HTR-8/SVneo (cell line): ENCODE measurements at places on chromosomes 7 and 10.

- DNase-seq: no peak
Observed at GRCh38 chr7:127908430-127909258, 122.6 kb downstream of the LRRC4 start.

- DNase-seq: no peak
Observed at GRCh38 chr7:139656387-139656786, 121.4 kb downstream of the HIPK2 start.

- no peak for DNase-seq
Observed at GRCh38 chr7:37718585-37718984, 35.0 kb downstream of the GPR141 start.

DNA sequence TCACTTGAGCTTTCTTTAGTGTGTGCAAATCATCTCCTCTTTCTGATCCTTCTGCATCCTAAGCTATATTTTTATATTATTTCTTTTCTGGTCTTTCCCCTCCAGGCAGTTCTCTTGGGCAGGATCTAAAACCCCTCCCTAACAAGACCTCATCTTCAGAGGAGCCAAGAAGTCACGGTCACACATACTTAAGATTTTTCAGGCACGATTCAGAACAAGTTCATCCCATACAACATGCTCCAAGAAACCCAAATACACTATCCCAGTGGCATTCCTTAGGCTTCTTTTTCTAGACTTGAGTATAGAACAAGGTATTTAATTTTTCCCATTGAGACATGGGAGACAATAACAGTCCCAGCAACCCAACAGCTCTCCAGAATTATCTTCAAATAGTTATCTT, 1251.5 kb downstream of the DNAJB9 start:
- no peak for DNase-seq

DNA sequence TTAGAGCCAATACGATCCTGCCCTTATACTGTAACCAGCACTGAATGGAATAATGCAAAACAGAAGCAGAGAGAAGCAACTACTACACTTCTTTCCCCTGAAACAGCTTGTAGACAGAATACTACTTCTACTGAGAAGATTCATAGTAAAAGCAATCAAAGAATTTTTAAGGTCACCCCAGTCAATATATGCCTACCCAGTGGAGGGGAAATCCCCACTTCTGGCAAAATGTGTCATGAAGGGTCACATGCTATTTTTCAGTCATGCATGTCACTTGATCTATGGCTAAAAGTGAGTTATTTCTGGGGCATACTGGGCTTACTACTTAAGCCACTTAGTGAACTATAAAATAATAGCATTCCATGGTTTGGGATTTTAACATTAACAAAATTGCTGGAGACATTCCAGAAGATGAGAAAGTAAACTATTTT, 25.6 kb downstream of the IRF5 start:
- no peak for DNase-seq

DNA sequence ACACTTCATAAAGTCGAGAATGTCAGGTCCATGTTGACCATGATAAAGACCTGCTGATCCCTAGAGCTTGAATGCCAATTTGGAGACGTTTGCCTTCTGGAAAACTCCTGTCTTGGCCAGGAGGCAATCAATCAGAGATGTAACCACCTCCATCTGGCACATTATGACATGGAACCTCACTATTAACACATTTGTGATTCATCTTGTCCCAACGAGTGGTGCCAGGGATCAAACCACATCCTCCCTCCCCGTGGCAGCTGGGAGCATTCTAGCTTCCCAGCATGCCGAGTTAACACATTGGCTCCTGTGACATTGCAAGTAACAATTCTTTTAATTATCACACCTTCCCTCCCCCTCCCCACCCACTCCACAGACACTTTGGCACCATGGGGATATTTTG, 84.0 kb upstream of the PPP1R17 start:
- DNase-seq: no peak

DNA sequence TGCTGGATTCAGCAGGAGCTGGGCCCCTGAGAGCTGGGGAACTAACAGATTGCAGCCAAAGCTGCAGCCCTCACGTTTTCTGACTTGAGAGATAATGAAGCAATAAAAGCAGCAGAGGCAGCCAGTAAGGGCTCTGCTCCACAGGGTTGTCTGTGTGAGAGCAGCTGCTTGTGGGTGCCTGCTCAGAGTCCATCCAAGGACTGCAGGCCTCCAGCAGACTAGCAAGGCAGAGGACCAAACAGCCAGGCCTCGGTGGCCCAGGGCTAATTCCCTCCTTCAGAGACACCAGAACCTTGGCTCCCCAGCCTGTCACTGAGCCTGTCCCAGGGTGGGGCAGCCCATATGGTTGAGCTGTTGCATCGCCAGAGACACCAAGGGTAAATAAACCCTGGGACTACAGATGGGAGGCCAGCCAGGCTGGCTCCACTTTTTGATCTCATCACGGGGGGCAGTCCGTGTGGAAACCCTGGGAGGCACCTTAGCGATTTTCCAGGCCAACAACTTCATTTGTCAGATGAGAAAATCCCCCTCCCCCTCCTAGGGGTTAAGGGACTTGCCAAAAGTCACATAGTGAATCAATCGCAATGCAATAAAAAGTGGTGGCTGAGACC, 229.2 kb downstream of the WDR11 start:
- DNase-seq: no peak

DNA sequence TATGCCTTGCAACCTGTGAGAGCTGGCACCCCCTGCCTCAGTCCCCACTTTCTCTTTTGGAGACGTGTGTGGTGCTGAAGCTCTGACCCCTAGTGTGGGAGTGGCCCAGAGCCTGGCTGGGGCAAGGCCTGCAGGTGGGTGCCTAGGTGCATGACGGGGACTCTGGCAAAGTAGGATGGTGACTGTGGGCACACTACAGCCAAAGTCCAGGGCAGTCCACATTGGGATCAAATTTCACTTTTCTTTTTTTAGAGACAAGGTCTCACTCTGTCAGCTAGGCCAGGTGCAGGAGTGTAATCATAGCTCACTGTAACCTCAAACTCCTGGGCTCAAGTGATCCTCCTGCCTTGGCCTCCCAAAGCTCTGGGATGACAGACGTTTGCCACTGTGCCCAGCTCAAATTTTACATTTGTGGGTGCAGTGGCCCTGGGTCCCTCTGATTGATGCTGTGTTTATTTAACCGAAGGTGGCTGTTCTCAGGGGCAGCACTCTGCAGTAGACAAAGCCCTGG, 52.3 kb downstream of the NEURL1 start:
- no peak for DNase-seq

DNA sequence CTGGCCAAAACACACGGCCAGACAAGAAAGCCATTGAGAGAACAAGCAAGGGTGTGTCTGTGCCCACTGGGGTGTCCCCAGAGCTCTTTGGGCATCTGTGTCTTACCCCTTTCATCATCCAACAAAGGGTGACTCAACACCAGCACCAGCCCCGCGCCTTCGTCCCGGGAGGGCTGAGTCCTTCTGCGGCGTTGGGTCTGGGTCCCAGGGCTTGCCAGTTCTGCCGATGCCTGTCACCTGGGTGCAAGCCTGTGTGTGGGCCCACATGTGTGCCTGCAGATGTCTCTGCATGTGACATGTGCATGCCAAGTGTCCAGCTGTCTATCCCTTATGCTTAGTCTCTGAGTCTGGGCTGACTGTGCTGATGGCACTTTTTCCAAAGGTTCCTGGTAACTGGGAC, 24.4 kb upstream of the ELN start:
- DNase-seq: no peak

- no peak for DNase-seq
Observed at GRCh38 chr7:8220376-8221100, 41.4 kb downstream of the ICA1 start.

GRCh38 chr10:8670461-8670860, 616.0 kb downstream of the GATA3 start:
- DNase-seq: no peak

GRCh38 chr7:18469316-18469715, 26.2 kb upstream of the HDAC9 start:
- no peak for DNase-seq

DNA sequence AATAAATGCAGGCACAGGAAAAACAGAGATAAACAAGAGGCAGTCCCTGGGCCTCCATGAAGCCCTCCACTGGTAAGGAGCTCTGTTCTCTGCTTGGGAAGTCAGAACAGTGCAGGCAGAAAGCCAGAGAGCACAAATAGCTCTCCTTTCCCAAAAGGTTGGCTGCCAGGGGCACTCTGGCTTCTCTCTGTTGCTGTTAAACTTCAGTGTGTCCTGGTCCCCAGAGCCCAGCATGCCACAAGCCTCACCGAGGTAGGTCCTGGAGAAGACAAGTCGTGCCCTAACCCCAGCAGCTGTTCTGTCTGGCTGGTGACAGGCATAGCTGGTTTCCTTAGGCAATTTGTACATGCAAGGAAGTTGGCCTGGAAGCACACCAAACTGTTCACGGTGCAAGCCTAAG, 17.3 kb downstream of the SLC16A12 start:
- no peak for DNase-seq
